ENCODE measurements at places on chromosomes 1 and 21.

DNA sequence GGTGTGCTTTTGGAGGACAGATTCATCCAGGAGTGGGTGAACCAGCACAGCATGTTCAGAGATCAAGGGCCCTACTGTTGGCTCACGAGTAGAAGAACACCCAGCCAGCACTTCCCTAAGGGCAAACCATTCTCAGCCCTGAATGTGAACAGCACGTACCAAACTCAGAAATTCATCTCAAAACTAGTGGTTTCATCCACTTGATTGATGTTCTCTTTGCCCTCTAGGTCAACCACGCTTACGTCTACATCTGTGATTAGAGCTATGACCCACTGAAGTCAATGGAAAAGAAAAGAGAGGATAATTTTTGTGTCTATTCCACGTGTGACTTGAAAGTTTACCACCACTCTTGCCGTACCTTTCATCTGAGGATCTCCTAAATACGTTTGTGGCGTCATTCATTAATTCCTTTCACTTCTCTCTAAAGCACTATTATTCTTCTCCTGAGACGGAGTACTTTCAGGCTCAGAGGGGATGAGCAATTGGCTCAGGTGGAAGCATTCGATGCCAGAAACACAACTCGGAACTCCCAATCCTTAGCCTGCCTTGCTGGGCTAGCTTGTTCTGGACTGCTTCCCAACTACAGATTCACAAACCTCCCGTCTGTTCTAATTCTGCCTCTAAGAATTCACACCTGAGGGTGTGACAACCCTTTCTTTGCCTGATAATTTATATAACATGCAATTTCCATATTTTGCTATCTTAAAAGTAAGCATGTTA, 57.3 kb upstream of the HIVEP3 start:
- no peak for DNase-seq

DNA sequence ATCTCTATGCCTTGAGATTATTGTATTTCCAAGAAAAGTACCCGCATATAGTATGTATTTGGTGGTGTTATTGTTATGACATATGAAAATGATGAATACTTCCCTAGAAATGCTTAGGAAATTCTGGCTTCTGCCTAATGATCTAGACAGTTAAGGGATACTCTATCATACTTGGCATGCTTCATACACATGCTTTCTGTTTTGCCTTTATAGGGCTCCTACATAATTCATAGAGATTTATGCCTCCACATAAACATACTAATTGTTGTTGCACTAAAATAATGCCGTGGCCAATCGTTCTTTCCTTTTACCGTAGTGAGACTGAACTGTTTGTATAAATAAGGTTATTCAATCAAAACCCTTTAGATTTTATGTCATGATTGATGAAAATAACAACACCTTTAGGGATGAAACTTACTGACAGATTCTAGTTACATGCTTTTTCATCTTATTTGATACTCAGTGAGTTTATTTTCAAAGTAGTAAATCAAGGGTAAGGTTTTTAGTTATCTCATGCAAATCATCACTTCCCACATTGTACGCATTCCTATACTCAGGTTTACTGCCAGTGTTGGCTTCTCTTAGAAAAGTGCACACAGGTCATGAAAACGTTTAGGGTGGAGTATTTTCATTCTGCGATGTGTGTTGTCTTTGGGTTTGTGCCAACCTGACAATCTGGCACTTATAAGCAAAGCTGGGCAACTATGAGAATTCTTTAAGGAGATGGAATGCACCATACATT, 40.5 kb upstream of the SCYL3 start:
- DNase-seq = no peak

DNA sequence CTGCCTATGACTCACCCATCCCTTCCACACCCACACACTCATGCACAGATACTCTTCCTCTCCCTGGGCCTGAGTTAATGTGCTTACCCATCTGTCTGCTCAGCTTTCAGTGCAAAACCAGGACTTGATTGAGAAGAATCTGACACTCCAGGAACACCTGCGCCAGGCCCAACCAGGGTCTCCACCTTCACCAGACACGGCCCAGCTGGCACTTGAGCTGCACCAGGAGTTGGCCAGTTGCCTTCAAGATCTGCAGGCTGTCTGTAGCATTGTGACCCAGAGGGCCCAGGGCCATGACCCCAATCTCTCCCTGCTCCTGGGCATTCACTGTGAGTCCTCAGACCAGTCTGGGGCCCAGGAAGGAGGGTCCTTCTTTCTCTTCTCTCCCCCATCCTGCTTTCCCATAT, 3.5 kb upstream of the SH3BGRL3 start:
- no peak for DNase-seq

DNA sequence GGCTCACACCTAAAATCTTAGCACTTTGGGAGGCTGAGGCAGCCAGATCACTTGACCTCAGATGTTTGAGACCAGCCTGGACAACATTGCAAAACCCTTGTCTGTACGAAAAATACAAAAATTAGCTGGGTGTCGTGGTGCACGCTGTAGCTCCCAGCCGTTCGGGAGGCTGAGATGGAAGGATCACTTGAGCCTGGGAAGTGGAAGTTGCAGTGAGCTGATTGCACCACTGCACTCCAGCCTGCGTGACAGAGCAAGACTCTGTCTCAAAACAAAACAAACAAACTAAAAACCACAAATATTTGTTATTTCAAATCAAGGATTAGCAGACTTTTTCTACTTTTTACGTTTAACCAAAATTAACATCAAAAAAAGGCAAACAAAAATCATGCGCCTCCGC, 31.3 kb downstream of the INKA2 start:
- no peak for DNase-seq

DNA sequence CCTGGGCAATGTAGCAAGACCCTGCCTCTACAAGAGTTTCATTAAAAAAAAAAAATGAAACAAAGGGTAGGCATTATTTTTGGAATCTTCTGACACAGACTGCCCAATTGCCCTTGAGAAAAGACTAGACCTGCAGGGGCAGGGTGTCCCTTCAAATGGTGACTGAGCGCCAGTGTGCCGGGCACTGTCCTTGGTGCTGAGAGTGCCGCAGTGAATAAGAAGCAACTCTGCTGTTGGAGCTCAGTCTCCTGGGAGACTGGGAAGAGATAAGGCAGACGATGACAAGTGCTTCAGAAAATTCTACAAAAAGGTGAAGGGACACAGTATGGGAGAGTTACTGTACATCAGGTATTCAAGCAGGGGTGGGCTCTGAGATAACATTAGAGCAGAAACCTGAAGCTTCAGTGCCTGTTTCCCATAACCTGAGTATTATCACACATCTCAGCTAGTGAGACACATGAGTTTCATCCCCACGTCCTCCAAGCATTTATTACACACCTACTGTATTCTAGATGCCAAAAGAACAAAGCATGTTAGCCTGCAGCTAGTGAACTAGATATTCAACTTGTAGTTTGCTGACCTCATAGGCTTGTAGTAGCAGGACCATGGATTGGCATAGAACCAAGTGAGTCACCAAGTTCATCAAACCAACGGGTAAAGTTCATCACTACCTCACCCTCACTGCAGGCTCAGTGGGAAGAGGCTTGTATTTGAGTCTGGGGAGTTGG, 18.4 kb upstream of the RPL11 start:
- peak; percentile 74 for DNase-seq

DNA sequence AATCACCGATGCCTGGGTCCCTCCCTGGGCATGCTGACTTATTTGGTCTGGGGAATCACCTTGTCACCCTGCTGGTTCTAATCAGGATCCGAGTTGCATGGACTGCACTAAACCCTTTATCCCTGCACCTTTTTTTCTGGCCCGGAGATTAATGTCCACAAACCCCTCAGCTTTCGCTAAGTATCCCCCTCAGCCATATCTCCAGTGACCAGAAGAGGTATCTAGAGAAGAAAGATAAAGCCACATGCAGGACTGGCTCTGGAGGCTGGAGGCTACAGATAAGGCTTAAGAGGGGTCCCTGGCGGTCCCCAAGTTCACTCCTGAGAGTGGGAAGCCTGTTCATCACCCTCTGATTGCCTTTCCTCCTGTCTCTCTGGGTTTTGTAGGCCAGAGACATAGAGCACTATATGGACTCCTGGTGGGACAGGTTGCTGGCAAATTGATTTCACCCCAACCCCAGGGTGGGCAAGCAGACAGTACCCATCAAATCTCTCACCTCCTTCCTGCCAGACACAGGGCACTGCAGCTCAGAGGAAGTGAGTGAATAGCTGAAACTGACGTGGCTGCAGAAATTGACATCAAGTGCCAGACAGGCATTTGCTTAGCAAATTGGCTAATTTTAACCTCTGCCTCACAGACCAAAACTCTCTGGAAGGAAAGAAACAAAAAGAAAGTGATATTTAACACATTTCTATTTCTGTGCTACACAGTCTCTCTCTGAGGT, 38.8 kb downstream of the HMGB4 start:
- DNase-seq = peak; percentile 55

GRCh38 chr1:204746838-204747442, 61.4 kb upstream of the LRRN2 start:
- DNase-seq = peak; percentile 57

DNA sequence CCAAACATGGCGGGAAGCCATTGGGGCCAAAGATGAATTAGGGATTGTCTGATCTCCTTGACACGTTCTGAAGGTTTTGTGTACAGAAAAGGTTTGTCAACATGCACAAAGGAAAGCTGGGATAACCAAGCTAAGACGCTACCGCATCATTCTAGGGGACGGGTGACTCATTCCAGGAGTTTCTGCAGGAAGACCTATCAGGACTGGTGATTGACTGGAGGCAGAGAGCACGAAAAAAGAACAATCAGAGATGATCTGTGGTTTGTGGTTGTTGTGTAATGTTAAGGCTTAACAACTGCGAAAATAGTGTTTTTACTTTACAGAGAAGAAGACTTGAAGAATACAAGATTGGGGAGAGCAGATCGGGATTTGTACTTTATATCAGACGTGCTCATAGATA, 22.2 kb upstream of the ERG start:
- no peak for DNase-seq

DNA sequence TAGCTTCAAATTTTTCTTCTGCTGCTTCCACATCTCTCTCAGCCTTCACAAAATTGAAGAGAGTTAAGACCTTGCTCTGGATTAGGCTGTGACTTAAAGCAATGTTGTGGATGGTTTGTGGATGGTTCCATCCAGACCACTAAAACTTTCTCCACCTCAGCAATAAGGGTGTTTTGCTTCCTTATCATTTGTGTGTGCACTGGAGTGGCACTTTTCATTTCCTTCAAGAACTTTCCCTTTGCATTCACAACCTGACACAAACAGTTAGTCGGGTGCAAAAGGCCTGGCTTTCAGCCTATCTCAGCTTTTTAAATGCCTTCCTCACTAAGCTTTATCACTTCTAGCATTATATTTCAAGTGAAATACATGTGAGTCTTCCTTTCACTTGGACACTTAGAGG, 30.3 kb downstream of the DENND1B start:
- DNase-seq = no peak

DNA sequence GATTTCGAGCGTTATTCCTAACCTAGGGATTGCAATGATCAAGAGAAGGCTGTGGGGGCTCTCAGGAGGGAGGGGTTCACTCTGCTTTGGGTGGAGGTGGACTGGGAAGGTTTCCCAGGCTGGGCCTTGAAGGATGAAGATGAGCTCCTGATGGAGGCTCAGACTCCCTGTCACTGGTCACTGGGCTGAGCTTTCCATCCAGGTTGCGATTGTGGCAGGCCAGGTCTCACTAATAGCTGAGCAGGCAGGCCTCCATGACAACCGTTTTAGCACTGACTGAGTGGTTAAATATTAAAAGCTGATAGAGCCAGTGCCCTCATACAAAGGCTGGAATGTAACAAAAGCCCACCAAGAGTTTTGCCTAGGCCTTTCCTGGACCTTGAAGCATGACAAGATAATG, 36.2 kb upstream of the EFCAB14 start:
- peak; percentile 70 for DNase-seq

DNA sequence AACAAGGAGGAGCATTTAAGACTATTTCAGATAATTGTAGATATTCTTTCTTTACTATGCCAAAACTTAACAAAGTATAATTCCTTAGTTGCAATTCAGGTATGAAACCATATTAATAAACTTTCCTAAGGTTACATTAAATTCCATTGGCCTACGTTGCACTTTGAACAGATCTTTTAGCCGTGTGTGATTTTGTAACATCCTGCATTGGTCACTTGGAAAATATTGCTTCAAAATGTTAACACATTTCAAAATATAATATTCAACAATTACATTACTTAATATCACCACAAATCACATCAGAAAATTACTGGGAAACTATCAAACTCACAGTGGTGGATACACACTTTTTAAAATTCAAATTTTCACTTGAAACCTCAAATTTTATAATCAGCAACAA, 20.2 kb downstream of the ETS2 start:
- DNase-seq = no peak

DNA sequence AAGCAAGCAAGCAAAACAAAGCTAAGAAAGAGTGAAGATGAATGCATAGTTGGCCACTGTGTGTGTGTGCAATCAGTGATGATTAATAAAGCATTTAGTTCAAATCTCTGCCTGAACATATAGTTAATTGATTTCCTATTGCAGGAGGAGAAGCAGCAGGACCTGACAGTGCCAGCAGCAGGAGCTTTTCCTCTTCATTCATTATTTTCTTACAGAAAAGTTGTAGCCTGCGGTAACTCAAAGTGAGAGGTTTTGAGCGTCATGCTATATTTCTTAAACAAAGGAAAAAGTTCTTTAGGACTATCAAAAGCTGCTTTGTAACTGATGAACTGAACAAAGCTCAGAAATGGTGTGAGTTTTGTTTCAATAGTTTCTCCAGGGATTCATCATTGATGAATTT, 379.9 kb downstream of the PTBP2 start:
- no peak for DNase-seq

- peak; percentile 53 for DNase-seq
These were observed 4.4 kb upstream of the MATN1 start for GRCh38 chr1:30727824-30728223.

- no peak for DNase-seq
These were observed 1227.3 kb downstream of the PLA2G4A start for GRCh38 chr1:188056011-188056410.

GRCh38 chr21:16388291-16388690, 658.5 kb downstream of the USP25 start:
- DNase-seq = peak; percentile 37

DNA sequence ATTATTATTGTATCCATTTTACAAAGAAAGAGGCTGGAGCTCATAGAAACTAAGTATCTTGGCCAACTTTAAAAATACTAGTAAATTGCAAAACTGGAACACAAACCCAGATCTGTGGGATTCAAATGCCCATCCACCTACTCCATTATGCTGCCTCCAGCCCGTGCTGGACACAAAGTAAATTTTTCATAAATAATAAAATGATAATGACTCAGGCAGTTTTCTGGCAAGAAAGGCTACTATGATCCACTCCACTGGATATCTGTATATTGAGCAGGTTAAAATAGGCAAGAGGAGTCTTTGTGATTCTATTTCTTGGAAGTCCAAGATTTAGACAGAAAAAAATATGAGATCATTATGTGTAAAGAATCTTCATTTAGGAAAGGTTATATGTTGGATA, 138.3 kb upstream of the DUSP10 start:
- DNase-seq = no peak

- no peak for DNase-seq
These were observed 62.6 kb upstream of the CLDN14 start for GRCh38 chr21:36542312-36543101.

- DNase-seq = no peak
These were observed 133.7 kb downstream of the PTPN14 start for GRCh38 chr1:214417545-214418210.

- no peak for DNase-seq
These were observed 558 bp upstream of the PGD start for GRCh38 chr1:10398278-10398733.
